ENCODE measurements at places on chromosomes 3 and 15.

- no peak for DNase-seq
These were observed 63.4 kb upstream of the SLC6A6 start for GRCh38 chr3:14338898-14339458.

GRCh38 chr3:159829539-159830227 lies 159.0 kb upstream of the IL12A start:
- no peak for DNase-seq

- no peak for DNase-seq
These were observed 144.3 kb downstream of the ERC2 start for GRCh38 chr3:56323986-56324420.

DNA sequence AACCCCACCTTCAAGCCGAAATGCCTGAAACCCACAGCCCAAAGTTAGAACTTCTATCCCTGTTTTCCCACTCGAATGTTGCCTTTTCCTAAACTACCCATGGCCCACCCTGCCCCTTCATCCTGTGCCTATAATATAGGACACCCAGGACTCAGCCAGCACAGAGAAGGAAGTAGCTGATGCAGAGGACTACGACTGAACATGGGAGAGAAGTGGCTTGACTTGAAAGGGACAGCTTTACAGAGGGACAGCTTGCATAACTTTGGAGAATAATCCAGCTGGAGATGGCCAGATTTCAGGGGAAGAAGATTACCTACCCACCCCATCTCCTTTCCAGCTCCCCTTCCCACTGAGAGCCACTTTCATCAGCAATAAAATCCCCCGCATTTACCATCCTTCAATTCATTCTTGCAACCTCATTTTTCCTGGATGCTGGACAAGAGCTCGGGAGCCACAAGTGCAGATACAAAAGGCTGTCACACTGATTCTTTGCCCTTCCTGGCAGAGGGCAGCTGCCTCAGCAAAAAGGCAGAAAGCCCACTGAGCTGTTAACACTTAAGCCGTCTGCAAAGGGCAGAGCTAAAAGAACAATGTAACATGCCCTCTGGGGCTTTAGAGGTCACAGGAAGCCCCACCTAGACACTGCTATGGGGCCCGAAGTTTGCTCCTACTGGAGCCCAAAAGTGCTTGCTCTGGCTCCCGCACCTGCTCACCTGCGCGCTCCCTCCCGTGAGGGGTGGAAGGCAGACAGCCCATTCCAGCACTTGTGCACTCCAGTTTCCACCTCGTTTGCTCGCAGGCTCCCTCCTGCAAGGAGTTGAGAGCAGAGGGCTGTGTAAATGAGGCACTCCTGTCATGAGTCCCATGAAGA lies 224.0 kb downstream of the TBC1D5 start:
- DNase-seq: no peak

DNA sequence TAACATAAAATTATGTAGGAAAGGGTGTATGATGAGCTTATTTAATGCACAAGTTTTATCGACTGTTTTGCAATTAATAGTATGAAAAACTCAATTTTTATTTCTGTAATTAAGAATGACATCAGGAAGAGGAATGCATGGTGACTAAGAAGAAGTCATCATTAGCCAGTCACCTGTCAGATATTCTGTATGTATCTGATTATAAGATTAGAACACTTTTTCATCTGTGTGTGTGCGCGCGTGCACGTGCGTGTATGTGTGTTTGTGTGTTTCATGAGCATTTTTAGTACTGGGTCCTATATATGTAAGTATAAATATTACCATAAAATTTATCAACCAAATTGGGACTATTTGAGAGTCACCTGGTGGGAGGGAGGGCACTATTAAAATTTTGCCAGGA lies 5.0 kb upstream of the ABHD2 start:
- no peak for DNase-seq

DNA sequence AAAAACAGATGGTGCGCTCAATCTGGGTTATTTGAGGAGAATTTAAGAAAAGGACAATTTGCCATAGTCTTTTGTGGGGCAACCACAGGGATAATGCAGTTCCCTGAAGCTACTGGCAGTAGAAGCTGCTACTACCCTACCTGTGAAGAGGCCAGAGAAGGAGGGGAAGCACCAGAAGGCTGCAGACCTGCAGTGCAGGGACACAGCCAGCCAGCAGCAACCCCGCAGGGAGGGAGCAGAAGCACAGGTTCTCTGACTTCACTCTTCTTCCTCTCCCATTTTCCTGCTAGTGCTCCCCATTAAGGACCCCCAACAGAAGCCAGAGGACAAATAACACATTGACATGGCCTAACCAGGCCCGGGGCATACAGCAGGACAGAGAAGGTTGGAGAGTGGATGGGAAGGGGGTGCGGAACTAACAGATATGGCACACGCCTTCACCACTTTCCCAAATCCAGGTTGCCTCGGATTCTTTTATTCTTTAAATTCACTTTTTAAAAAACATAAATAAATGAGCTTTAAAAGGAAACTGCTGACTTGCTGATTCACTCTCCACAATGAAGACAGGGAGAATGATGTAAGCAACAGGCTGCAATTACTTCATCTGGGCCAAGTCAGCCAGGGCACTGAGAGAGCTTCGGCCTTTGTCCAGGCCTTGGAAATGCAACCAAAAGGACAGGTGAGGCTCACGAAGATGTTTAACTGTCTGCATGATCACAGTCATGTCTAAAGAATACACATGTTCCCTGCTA lies 30.1 kb downstream of the POPDC2 start:
- DNase-seq: no peak

GRCh38 chr15:64274341-64274950 lies 81.5 kb downstream of the CSNK1G1 start:
- no peak for DNase-seq

DNA sequence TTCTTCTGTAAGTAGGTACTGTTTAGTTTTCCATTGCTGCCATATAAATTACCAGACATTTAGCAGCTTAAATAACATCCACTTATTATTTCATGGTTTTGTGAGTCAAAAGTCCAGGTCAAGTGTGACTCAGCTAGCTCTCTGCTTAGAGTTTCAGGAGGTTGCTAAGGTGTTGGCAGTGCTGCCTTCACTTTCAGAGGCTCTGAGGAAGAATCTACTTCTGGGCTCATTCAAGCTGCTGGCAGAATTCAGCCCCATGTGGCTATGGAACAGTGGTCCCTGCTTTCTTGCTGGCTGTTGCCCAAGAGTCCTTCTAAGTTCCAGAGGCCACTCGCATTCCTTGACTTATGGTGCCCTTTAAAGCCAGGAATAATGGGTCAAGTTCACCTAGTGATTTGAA lies 4.5 kb downstream of the CFAP44 start:
- no peak for DNase-seq

- DNase-seq: no peak
These were observed 419.1 kb upstream of the CDIN1 start for GRCh38 chr15:36160351-36160750.

DNA sequence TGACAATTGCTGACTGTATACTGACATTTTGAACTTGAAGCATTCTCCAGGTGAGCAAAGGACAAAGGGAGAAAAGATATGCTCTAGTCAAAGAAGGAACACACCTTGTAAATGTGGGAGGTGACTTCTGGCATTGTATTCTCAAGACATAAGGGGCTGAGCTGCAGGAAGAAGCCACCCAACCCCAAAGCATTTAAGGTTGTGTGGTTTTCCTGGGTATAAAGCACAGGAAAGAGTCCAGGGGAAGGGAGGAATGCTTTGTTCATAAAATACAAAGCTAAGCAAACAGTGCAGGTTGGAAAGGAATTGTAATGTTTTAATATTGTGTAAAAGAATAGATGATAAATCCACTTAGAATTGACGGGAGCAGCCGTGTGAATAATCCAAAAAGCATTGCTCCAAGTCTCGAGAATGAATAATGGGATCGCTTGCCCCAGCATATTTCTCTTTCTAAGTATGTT lies 102.4 kb upstream of the LRIG1 start:
- DNase-seq: no peak

DNA sequence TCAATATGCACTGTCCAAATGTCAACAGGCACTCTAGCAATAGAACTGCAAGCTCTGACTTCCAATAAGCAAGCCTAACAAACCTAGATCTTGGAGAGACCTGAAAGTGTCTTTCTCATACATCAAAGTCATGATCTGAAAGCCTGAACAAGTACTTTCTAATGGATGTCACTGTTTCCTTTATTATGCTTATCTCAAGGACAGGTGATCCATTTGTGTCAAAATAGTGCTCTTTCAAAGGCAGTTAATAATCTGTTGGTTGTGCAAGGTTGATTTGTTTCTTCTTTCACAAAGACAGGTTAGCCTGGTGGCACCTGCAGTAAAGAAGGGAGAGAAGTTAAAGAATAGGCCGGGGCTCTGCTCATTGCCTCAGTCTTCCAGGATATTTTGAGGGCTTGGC lies 146.8 kb downstream of the EPHB1 start:
- no peak for DNase-seq

GRCh38 chr3:139642996-139643395 lies 34.8 kb downstream of the NMNAT3 start:
- DNase-seq: no peak

DNA sequence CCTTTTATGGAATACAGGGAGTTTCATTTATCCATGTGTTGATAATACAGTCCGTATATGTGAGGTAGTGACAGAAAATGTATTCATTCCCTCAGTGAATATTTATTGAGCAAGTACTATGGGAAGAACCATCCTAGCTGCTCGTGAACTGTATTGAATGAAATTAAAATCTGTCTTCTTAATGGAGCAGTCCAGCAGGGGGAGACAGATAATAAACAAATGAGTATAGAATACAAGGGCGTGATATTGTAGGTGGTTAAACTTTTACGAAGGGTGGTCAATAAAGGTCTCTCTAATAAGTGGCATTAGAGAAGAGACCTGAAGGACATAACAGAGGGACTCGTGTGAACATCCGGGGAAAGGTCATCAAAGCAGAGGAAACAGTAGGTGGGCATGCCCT lies 62.7 kb upstream of the OSTN start:
- no peak for DNase-seq

DNA sequence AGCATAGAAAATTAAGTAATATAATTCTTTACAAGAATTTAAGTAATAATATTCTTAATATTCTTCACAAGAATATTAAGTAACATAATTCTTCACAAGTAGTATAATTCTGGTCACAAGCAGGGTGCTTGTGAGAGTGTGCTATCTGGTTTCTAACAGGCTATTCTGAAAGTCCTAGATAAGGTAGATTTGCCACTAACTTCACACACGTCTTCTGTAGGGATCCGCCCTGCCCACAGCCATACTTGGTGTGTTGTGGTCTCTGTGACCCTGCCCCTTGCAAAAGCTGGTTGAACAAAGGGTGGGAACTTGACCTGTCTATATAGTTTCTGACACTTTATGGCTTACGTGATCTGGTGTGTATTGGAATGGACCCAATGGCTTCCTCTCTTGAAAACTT lies 253.4 kb upstream of the MDFIC2 start:
- no peak for DNase-seq

DNA sequence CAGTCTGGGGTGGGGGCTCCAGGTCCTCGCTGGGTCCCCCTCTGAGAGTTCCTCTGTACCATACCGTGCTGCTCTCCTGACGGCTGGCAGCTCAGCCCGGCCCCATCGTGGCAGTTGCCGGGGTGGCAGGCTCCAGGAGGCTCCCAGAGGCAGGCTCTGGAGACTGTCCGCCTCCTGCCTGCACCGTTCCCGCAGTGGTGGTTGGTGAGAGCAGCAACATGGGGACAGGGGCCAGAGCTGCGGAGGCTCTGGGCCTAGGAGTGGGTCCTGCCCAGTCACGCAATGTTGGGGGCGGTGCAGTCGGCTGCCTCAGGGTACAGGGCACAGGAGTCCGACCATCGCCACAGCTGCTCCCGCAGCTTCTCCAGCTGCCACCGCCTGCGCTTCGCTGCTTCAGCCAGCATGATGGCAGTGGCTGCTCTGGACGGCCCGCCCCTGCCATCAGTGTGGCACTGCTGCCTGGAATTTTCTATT lies 492.7 kb downstream of the AGBL1 start:
- DNase-seq: no peak

Data from stimulated activated CD8-positive, alpha-beta memory T cell treated with anti-CD3 and anti-CD28 coated beads, Interleukin-4, amount 100 ng/mL, for 1 hour (primary cell).